NCI-H2171 (cell line): ENCODE measurements at places on chromosomes 12 and 14.

- DNase-seq: no peak
Measured at GRCh38 chr12:124454735-124455134, 112.7 kb downstream of the NCOR2 start.

DNA sequence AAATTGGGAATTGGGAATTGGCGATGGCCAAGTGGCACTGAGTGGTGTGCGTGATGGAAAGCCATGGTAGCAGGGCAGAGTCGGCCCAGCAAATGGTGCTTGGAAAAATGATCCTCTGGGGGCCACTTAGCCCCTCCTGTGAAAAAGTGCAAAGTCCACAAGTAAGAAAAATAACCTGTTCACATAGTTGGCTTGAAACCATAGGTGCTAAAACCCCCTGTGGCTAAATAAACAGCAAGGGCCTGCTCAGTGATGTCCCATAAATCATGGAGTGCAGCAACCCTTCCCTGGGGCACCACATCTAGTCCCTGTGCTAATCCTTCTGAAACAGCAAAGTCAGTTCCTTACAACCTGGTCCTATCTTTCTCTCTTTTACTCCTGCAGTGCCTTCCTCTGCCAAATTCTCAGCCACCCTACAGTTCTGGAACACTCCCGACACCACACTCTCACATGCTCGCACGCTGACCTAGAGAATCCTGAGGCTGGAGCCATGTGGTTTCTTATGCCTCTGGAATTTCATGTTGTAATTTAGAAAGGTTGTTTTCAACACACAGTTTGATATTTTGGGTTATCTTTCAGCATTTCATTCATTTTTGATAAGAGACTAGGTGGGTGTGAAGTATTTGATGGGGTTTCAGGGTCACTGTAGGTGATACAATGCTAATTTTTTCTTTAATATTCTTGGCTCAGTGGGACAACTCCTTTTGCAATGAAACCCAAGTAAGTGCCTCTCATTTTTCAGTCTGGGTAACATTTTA is 123.6 kb downstream of the SMOC1 start:
- DNase-seq: no peak

GRCh38 chr12:46109343-46110222 is 119.2 kb upstream of the SCAF11 start:
- DNase-seq: no peak

DNA sequence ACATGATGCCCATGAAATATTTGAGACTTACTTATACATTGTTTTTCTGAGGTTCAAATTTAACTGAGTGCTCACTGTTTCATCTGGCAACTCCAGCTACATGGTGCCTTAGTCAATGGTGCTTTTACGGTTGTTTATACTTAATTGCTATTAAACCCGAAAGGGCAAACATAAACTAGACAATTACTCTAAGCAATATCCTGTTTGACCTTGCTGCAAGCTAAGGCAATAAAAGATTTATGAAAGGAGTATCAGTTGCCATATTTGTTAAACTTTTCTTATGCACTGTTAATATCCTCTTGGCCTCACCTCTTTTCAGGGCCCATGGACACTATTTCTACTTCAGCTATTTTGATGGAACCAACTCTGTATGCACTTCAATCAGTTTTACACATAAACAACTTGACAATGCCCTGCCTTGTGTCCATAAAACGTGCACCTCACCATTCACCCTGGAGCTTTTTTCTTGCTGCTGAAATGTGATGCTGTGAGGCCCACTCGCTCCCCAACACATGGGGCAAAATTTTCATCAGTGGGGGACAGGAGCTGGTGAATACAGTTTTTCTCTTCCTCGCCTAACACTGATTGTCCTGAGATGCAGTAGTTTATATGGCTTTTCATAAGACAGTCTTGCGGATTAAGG is 64.1 kb upstream of the HIF1A start:
- DNase-seq: no peak

- no peak for DNase-seq
Measured at GRCh38 chr12:128586451-128587029, 237.2 kb downstream of the SLC15A4 start.
